ENCODE measurements at places on chromosomes 1 and 21.
A peak's percentile ranks its signal among the peaks of the same experiment; 100 is the strongest.

GRCh38 chr1:209945377-209945776, 7.4 kb downstream of the SYT14 start:
- no peak for DNase-seq

- DNase-seq, result no peak
Observed at GRCh38 chr1:80799457-80799856, 1001.3 kb upstream of the ADGRL2 start.

DNA sequence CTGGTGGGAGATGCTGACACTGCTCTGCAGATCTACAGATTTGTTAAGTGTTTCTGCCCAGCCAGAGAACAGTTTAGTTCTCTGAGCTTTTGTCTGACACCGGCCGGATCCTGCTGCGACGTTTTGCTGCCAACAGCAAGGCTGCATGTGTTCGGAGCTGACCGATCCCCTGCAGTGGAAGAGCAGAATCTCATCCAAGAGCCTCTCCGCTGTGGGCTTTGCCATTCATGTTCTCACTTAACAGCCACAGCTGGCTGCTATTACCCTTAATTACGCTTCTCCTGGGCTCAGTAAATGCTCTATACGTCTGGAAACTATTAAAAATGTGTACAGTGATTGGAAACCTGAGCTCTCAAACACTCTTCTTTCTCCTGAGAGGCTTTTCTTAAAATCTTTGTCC, 105.3 kb downstream of the BCAR3 start:
- peak; percentile 66 for DNase-seq

DNA sequence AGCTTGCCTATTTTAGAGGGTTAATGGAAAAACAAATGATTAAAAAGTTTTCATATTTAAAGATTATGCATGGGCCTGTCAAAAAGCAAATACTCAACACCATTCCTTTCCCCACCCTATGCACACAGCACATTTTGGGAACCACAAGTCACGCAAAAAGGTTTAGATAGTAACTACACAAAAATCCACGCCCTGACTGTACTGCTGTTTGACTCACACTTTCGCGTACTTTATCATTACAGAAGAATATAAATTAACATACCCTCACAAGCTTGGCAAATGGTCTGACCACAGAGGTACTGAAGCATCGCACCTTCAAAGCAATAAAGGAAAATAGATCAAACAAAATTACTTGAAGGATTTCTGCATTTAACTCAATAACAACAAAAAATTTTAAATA, 1.4 kb downstream of the ATP5PO start:
- no peak for DNase-seq

GRCh38 chr1:168665975-168666374, 63.0 kb downstream of the DPT start:
- DNase-seq, result no peak
